ENCODE measurements at places on chromosomes 7 and 10.

DNA sequence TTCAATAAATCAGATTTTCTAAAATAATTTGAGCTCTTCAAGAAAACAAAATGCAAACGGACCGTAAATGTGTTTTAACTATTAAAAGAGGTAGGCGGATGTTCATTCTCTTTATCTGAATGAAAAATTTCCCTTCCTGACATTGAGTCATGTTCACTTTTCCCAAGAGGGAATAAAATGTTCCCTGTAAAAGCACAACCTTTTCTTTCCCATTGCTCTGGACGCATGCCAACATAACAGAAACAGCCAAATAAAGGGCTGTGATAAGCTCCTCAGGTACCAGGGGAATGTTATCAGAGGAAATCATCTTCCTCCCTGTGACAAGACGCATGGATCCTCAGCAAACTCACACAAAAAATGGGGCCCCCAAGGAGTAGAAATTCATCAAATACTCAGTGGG lies 251.8 kb downstream of the MTERF1 start:
- DNase-seq = no peak

GRCh38 chr7:144452064-144452463 lies 48.6 kb upstream of the NOBOX start:
- no peak for DNase-seq

GRCh38 chr10:118557946-118558345 lies 37.5 kb downstream of the PRLHR start:
- DNase-seq = no peak

- DNase-seq = no peak
These were observed 255.5 kb downstream of the MAD1L1 start for GRCh38 chr7:1977059-1977875.

DNA sequence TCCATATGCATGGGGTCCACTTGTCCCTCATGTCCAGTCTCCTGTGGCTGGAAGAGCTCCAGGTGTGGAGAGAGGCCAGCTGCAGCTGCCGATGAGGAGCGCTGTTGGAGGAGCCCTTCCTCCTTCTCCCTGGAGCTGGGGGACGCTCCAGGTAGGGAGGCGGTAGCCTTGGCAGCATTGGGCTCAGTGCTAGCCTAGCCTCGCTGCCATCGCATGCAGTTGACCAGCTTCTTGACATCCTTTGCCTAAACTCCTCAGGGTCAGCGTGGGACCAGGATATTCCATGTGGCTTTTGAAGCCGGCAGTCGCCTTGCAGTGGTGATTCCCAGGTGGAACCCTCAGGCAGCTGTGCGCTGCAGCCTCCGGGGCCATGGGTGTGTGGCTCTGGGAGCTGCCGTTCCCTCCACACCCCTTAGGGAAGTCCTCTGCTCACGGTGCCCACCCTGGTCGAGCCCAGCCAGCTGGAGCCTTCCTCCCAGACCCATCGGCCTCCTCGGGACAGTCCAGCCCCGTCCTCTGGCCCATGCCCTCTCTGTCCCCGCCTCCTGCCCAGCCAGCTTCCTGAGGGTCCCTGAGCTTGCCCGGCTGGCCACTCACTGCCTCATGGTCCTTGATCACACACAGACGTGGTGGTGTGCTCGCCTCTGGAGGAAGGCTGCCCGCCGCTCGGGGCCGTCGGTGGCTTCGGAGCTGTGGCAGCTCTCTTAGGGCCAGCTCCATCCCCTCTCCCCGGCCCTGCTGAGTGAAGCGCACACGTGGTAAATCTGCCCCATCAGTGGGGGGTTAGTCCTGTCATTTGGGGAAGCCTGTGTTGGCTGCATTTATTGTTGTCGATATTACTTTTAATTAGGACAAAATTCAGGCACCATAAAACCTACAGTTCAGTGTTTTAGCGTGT lies 21.2 kb downstream of the INPP5A start:
- DNase-seq = no peak

DNA sequence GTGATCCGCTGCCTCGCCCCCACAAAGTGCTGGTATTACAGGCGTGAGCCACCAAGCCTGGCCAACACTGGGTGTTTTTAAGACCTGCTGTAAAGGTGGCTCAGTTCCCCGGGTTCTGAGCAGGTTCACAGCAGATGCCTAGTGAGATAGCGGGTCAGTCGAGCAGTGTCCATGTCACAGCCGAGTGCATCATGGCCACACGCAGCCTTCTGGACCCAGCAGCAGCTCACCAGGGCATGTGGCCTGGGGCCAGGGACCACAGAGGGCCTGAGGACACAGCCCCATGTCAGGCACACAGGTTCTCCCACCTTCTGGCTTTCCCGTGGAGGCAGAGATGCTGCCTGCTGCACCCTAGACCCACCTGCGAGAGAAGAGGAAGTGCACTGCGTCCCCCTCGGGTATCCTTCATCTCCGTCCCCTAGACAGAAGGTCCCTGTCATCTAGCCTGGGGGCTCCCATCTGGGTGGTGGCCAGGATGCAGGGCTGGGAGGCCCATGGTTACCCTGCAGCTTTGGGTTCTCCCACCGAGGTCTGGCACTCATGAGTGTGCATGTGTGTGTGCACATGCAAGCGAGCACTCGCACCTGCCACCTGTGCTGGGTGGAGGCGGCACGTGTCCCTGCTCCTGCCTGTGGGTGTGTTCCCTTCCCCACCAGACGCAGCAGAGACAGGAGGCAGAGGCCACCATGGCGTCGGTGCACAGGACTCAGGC lies 98.6 kb downstream of the NKX6-2 start:
- DNase-seq = no peak

DNA sequence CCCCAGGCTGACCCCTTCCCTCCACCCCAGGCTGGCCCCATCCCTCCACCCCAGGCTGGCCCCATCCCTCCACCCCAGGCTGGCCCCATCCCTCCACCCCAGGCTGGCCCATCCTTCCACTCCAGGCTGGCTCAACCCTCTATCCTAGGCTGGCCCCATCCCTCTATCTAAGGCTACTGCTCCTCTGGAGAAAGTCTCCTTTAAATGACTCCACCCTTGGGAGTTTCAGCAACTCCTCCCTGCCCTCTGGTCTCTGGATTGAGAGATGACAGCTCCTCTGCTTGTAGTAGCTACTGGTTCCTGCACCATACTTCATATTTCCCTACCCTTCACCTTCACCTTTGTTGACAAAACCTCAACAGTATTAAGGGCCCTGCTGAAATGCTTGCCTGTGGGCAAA lies 8.5 kb downstream of the PRLHR start:
- DNase-seq = no peak

GRCh38 chr10:33005322-33006301 lies 47.6 kb upstream of the ITGB1 start:
- peak; percentile 29 for DNase-seq

- DNase-seq = no peak
These were observed 2.9 kb upstream of the MIOS start for GRCh38 chr7:7563813-7564212.

- DNase-seq = no peak
These were observed 250.6 kb downstream of the CALN1 start for GRCh38 chr7:72161534-72161933.

GRCh38 chr7:137696376-137696775 lies 150.4 kb downstream of the DGKI start:
- no peak for DNase-seq

DNA sequence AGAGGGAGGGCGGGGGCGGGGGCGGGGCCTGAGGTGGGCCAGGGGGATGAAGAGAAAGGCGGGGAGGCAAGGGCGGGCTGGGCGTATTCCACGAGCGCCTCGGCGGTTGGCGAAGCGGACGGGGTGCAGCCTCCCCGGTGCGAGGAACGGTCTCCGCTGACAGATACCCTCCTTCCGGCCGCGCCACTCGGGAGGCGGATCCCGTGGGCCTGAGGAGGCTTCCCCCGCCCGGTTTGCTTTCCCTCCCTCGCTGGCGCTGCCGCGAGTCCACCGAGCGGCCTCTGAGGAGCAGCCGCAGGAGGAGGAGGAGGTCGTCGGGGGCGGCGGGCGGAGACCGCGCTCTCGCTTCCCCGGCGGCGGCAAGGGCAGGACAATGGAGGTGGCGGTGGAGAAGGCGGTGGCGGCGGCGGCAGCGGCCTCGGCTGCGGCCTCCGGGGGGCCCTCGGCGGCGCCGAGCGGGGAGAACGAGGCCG lies at the start of gene TRIM24:
TRIM24 (plus strand) TSS at position 84 of the 473 bp plus-strand sequence; CDS start at position 374, 290 bp downstream.
- DNase-seq = no peak

GRCh38 chr7:30879139-30880124 lies 32.2 kb upstream of the AQP1 start:
- DNase-seq = no peak

- no peak for DNase-seq
These were observed 315.3 kb downstream of the LHFPL3 start for GRCh38 chr7:104643587-104644217.

DNA sequence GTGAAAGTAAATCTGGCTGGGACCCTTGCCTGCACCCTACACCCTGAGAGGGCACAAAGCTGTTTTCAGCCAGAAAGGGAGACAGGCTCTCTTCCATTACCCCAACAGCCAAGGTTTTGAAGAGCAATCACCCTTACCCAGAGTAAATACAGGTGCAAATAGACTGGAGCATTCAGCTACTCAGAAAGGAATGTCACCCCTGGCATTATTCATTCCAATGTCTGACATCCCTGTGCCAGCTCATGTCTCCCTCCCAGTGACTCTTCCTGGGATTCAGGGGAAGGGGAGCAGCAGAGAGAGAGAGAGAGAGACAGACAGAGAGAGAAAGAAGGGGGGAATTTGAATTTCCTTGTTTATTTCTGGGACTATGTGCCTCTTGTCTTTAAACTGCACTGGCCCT lies 611.8 kb downstream of the SORCS3 start:
- no peak for DNase-seq

DNA sequence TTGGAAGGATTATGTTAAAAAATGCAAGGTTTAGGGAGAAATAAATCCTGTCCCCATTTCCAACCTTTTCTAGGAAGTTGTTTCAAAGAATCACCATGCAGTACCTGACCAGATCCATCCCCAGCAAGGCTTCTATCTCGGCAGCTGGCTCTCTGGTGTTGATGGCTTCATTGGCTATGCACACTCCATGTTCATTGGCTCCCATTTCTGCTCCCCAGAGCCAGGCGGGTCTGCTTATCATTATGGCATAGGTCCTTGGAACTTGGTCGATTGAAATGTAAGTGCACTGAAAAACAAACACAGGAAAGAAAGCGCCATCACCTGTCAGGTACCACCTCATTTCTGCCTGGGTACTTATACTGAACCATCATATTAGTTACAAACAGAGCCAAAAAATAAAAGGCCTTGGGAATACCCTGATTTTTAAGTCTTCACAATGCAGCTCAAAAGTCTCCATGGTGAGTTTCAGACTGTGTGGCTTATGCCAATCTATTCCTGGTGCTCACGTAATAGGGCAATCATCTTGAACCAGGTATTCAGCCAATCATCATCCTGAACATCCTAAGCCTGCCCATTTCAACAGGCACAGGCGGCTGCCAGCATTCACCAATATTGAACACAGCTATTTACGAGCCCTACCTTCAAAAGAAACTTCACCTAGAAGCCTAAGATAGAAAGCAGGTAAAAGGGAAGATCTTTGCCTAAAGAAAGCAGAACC lies 34.4 kb downstream of the SCRN1 start:
- DNase-seq = no peak
